Activated naive CD8-positive, alpha-beta T cell treated with anti-CD3 and anti-CD28 coated beads for 36 hours (primary cell): ENCODE measurements at places on chromosomes 3 and 15.

- DNase-seq = no peak
These were observed 113.9 kb downstream of the TMEM108 start for GRCh38 chr3:133152056-133152455.

- no peak for DNase-seq
These were observed 32.7 kb upstream of the MAP3K13 start for GRCh38 chr3:185330238-185330637.

- no peak for DNase-seq
These were observed 2.0 kb downstream of the ABTB1 start for GRCh38 chr3:127674790-127675189.

- no peak for DNase-seq
These were observed 69.1 kb upstream of the XCR1 start for GRCh38 chr3:46096336-46096735.
